Daoy (cell line): ENCODE measurements at places on chromosomes 12 and 14. TPM values are rescaled to one million over a fixed set of nuclear protein-coding genes. Genes with fewer than 3 reads are reported as not detected.

GRCh38 chr12:111426344-111427185, 20.8 kb downstream of the SH2B3 start:
- peak; percentile 78 for DNase-seq

DNA sequence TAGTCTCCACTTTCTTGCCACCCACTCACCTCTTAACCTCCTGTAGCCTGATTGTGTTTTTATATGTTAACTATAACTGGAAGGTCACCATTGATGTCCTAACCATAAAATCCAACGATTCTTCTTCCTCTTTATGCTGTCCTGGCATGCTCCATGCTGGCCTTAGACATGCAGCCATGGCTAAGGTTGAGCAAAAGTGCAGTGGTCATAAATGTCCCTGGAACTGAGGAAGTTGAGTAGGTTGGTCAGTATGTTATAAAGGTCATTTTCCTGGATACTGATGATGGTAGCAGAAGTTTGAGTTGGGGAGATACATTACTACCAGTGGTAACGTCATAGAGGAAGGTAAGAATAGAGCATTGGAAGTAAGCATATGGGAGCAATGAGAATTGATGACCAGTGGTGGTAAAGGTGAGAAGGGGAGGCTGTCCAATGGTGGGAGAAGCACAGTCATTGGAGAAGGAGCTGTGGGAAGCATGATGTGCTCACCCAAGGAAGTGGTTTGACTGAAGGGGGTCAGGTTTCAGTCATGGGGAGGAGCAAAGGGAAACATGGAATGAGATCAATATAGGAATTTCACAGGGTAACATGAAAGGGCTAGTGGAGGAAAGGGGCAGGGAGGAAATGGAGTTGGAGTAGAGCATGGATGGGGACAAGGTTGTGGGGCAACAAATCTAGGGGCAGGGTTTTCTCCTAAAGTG, 240.8 kb downstream of the DACT1 start:
- peak; percentile 50 for DNase-seq

GRCh38 chr12:11813438-11813813, 164.0 kb downstream of the ETV6 start:
- no peak for DNase-seq

The ATL1 gene
- 5.7 and 5.9 TPM in 2 replicates for total RNA-seq

The KRT4 gene
- not detected in 2 replicates for total RNA-seq
